Activated CD4-positive, alpha-beta T cell treated with anti-CD3 and anti-CD28 coated beads for 36 hours (primary cell): ENCODE measurements at places on chromosomes 6 and 20. TPM values are rescaled to one million over a fixed set of nuclear protein-coding genes. Genes with fewer than 3 reads are reported as not detected.

DNA sequence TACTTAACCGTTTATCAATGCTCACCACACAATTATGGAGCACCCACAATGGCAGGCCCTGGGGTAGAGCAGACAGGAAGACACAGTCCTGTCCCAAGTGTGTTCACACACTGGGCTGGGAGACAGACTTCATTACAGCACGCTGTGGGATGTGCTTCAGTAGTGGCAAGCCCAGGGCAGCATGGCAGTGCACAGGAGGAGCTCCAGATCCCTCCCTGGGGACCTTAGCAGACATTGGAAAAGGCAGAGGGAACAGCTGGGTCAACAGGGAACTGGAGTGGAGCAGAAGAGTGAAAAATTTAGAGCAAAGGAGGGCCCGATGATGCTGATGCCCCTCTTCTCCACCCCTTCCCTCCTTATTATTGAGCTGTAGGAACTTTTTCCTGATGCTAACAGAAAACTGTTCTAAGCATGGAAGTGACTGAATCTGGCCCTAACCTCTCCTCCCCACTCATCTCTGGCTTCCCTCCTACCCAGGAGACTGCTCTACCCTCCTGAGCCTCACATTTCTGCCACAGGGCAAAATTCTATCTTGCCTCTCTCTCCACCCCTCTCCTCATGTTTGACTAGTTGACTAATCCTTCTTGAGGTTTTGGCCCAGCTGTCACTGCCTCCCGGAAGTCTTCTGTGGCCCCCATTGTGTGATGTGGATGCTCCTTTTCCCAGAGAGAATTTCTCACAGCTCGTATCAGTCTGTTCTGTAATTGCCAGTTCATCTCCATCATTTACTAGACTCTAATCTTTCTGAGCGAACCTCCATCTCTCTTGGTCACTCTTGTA, 41.3 kb upstream of the NOP56 start:
- no peak for DNase-seq

GRCh38 chr20:60057866-60058807, 99.9 kb downstream of the CDH26 start:
- DNase-seq: peak; percentile 52

GRCh38 chr20:11652128-11652527, 265.6 kb upstream of the BTBD3 start:
- DNase-seq: no peak

DNA sequence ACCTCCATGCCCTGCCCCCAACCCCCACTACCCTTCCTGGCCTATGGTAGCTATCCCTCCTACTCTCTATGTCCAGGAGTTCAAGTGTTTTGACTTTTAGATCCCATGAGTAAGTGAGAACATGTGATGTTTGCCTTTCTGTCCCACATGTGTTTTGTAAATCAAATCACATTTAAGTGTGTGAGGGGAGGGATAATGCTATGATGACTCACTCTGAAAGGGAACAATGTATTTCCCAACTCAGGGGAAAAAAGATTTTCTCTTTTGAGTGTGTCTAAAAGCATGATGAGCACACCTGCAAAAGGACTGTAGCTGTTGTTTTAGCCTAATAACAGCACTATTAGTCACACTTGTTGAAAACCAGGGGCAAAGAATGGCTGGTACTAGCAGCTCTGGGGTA, 193.7 kb downstream of the GJA10 start:
- DNase-seq: no peak

DNA sequence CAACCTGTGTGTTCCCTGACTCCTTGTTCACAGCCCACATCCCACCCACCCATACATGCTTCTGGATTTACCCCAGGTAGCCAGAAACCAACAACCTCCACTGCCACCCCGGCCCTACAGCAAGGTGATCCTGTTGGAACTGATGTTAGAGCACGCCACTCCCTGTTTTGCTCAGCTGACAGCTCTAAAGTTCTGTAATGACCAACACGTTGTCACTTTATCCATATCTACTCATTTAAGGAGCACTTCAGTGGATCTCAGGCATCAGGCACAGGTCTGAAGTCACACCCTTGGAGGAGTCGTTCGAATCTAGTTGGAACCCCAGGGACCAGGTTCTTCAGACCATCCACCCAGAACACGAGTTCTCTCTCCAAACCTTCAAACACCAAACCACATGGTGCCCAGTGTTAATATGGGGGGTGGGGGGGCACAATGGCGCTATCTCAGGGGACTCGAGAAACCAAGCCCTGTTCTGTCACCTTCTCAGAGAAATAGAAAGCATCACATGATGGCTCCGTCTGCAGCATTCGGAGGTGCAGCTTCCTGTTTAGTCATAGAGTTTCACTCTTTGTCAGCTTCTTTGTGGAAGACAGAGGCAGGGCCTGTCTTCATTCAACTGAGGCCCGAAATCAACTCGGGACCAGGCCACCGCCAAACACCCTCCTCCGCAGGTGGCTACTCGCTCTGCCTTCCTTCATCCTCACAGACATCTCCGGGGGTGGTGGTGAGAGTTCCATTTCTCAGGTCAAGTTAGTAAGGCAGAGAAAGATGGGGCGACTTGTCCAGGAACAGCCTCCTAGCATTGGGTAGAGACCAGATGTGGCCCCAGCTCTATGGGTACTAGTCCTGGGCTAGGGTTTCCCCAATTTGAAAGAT, 142.2 kb downstream of the NFATC2 start:
- peak; percentile 81 for DNase-seq

DNA sequence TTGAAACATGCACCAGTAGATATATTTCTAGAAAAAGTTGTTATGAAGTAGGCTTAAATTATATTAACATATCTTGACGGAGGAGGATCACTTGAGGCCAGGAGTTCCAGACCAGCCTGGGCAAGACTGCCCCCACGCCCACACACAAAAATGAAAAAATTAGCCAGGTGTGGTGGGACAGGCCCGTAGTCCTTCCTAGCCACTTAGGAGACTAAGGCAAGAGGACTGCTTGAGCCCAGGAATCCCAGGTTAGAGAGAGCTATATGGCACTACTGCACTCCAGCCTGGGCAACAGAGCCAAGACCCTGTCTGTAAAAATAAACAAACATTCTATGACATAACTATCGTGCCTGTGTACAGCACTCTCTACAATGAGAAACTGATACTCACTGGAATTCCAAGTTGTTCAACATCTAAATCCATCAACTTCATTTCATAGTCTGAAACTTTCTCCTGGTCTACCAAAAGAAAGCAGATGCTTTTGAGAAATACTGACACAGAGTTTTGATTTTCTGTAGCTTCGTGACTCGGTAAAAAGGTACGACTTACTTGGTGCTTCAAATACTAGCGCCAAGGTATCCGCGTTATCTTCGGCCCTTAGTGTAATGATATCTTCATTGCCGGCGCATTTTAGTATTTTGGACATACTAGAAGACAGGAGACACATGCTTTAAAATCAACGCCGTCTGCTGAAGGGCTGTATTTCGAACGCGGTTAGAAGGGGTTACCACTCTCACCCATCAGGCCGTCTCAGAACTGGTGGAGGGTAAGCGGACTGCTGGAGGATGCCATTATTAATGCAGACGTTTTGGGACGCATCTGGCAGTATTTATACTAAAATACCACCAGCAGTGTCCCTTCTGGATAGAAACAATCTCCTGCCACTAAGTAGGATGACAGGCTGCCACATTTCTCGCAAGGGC, 1.3 kb downstream of the PCNA start:
- peak; percentile 23 for DNase-seq

GRCh38 chr20:50628332-50628731, 63.0 kb downstream of the RIPOR3 start:
- DNase-seq: no peak

DNA sequence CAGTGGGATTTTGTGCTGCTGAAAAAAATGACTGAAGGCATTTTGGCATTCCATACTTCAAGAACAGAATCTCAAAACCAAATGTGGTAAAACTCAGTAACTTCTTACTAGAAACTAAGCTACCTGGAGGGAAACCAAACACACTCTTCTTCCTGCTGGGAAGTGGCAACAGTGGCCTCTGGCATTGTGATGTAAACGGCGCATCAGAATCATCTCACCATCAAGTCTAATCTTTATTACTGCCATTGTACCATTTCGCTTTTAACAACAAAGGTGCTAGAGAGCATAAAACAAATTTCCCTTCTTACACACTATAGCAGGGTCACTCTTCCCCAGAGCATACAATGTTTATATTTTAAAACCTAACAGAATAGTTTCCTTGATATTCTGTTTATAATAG, 101.6 kb upstream of the CEP162 start:
- DNase-seq: no peak

DNA sequence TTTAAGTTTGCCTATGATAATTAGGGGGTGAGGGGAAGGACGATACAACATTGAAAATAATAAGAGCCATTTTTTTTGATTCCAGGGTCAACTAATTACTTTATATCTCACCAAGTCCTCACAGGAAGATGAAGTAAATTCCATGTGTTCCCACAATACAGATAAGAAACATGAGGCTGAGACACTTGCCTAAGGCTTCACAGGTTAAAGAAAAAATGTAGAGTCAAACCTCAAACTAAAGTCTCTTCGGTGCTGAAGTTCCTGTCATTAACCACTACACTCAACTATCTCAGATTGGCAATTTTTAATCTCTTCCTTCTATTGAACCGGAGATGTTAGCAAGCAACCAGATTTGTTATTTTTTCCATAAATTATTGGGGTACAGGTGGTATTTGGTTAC, 33.0 kb downstream of the MRAP2 start:
- DNase-seq: no peak

- no peak for DNase-seq
Measured at GRCh38 chr20:4272225-4272624, 256.9 kb upstream of the RNF24 start.

DNA sequence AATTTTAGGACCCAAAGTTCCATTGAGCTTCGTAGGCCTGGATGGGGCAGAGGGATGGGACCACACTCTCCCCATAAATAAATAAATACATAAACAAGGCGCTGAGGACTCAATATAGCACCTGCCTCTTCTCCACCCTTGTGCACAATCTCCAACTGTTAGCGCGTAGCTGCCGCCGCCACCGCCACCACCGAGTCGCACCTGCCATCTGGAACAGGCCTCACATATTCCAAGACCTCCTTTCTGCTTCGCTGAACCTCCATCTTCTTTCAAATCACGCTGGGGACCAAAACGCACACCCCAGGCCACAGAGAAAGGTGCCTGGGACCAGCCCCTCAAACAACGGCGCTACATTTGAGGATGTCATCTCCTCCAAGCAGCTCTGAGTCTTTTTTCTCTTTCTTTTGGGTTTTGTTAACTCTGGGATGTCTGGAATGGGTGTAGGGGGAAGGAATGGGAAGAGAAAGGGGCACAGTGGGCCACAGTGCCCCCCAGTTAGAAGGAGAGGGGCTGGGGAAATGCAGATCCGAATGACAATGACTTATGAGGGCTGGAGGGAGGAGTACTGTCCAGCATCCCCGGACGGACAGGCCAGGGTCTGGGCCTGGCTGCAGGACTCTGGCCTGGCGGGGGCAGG, 49.7 kb downstream of the NOL4L start:
- DNase-seq: peak; percentile 62

DNA sequence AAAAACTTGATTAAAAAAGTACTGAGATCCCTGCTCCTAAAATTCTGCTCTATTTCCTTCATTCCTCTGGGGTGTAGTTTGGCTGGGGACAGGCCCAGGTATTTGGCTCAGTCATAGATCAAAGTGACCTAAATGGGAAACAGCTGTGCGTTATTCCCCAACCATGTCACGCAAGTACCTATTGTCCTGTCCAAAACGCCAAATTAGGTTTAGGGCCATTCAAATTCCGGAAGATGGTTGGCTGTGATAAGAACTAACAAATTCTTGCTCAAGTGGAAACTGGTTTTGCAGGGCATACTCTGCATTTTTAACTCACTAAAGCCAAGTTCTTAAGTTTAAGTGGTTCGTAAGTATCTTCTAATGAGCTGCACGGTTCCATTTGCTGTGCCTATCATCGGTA, 147.6 kb upstream of the TMEM170B start:
- no peak for DNase-seq

GRCh38 chr6:44622956-44623355, 235.4 kb downstream of the CDC5L start:
- DNase-seq: no peak

DNA sequence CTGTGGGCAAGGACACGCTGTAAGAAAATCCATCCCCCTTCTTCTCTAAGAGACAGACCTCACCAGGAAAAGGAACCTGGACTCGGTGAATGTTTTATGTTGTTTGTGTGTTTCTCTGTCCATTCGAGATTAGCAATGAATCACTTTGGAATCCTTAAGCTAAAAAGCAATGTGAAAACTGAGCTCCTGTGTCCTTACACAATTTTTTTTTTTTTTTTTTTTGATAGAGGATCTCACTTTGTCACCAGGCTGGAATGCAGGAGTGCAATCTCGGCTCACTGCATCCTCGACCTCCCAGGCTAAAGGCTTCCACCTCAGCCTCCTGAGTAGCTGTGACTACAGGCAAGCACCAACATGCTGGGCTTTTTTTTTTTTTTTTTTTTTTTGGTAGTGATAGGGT, 32.1 kb downstream of the BFSP1 start:
- no peak for DNase-seq

DNA sequence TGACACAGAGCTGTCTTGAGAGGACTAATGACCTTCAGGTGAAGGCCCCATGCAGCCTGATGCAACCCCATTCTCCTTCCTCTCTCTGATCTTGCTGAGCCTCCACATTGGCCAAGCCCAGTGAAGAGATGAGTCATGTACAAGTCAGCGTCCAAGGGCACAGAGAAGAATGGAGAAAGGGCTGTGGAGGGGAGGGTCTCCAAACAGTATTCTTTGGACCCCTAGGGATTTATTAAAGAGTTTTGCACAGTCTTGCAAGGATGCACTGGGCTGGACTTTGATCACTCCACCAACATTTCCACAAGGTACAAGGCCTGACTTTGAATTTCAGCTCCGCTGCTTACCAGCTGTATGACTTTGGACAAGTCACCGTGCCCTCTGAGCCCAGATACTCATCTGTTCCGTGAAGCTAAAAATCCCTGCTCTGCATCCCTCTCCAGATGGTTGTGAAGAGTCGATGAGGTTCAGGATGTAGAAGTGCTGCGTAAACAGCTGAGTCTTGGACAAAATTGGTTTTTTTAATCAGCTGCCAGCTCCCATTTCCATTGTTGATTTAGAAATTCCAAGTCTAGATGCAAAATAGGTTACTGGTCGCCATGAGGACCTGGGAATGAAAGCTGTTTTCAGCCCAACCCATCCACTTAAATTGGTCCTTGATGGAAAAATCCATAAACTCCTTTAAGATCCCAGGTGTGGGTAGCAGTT, 14.1 kb upstream of the KCNG1 start:
- DNase-seq: no peak

DNA sequence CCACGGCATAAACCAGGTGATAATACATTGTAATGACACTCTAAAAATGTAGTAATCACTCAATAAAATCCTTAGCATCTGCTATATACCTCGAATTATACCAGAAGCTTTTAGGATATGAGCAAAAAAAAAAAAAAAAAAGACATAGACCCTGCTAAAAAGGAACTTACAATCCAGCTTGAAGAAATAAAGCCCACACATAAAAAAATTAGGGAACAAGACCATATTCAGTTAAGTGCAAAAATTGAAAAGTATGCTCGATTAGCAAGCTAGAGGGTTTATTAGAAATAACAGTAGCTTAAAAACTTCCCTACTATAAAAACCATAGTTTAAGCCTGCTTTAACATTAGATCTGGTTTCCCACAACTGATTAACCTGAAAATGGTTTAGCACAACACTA, 135.6 kb downstream of the GMPR start:
- no peak for DNase-seq

Gene DYNLT2
- 2.4 TPM for total RNA-seq

Gene KCNB1
- not detected for total RNA-seq

Gene CHRNA4
- not detected for total RNA-seq

Gene SNX9
- 39.4 TPM for total RNA-seq

Gene BPIFB2
- not detected for total RNA-seq

Gene APOBEC2
- not detected for total RNA-seq

Gene SEC23B
- 95.3 TPM for total RNA-seq

Gene PROKR2
- total RNA-seq: not detected

Gene CDH22
- total RNA-seq: not detected

Gene ZBTB12
- total RNA-seq: 2.4 TPM
